ENCODE measurements at places on chromosomes 12 and 14.

DNA sequence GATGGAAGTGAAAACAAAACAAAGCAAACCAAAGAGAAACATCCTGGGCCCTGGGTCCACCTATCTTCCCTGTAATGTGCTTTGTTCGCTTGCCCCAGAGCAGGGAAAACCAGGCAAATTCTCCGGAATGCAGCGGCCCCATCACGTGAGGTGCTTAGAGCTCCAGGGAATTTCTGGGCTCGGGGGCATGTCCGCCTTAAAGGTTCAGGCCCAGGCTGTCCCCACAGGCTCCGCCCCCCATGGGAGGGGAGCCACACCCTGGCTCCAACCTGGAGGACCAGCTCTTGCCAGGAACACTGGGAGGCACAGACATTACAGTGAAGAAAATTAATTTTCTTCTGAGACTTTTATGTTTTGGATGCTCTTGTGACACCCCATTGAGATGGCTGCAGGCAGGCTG, 69.9 kb downstream of the RBM19 start:
- no peak for DNase-seq

DNA sequence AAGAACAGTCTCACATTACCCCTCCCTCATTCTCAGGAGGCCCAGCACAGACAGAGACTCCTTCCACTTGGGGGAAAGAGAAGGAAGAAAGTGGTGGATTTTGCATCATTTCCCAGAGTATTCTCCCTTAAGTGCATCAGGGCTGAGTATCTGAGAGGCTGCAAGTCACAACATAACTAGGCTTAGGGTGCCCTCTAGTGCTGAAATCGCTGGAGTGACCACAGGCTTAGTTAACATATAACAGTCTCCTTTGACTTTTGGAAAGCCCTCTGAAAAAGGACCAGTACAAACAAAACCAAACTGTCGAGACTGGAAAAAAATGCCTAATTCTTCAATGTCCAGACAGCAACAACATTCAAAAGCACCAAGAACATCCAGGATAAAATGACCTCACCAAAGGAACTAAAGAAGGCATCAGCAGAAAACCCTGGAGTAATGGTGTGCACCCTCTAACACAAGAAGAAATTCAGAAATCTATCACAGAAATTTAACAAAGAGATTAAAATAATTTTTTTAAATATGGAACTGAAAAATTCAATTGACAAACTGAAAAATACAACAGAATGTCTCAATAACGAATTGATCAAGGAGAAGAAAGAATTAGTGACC, 412.3 kb downstream of the RPS29 start:
- DNase-seq: no peak

GRCh38 chr12:57765003-57765697, 1.7 kb downstream of the CYP27B1 start:
- DNase-seq: no peak

GRCh38 chr14:91872011-91872501, 4.7 kb upstream of the TC2N start:
- DNase-seq: no peak

- no peak for DNase-seq
Measured at GRCh38 chr12:121794534-121795033, 1.1 kb upstream of the RHOF start.

DNA sequence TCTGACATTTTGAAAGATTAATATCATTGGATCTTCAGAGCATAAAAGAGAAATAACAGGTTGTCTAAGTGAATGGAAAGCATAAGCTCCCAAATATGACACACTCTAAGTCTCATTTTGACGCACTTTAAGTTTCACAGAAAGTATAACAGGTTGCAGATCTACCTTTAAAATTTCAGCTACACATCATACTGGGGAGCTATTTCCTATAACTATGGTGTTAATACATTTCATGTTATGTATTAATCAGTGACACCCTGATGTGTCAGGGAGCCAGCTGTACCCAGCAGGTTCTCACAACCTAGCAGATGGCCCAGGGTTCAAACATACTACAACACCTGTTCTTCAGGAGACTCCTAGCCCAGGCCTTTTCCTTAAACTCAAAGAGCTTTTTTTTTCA, 31.1 kb upstream of the TMX1 start:
- DNase-seq: no peak

DNA sequence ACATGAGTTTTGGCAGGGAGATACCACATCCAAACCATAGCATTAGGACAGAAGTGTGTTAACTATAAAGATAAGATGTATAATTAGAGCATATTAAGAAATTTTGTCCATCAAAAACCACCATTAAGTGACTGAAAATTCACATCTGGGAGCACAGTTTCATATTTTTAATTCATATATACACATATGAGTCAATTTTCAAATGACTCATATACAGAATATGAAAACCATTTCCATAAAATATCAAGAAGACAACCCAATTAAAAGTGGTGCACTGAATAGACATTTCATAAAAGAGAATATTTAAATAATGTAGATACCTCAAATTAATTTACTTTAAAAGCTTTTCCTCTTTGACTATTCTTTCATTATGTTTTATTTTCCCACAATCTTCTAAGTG, 25.3 kb downstream of the MUCL1 start:
- no peak for DNase-seq

DNA sequence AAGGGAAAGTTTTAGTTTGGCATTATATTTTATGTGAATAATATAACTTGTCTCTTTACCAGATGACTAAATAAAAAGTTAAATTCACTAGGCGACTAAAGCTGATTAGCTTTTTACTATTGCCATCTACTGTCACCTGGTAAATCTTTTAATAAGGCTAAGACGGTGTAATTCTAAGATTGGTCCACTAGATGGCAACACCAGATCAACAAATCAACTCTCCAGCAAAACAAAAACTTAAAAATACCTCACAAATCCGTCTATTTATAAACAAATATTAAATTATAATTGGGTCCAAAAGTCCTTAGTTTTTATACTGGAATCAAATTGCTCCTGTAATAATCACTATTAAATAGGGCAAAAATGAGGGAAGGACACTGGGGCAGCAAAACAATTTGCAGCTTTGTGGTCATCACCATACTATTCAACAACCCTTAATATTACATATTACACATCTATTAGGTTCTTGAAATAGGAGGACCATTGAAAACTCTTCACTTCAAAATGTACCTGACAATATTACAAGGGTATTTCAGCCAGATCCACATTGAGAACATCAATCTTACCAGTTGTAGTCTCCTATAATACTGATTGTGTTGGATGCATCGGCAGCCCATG, 47.9 kb downstream of the GALC start:
- DNase-seq: no peak

GRCh38 chr12:45431126-45431525, 215.2 kb downstream of the ANO6 start:
- no peak for DNase-seq

DNA sequence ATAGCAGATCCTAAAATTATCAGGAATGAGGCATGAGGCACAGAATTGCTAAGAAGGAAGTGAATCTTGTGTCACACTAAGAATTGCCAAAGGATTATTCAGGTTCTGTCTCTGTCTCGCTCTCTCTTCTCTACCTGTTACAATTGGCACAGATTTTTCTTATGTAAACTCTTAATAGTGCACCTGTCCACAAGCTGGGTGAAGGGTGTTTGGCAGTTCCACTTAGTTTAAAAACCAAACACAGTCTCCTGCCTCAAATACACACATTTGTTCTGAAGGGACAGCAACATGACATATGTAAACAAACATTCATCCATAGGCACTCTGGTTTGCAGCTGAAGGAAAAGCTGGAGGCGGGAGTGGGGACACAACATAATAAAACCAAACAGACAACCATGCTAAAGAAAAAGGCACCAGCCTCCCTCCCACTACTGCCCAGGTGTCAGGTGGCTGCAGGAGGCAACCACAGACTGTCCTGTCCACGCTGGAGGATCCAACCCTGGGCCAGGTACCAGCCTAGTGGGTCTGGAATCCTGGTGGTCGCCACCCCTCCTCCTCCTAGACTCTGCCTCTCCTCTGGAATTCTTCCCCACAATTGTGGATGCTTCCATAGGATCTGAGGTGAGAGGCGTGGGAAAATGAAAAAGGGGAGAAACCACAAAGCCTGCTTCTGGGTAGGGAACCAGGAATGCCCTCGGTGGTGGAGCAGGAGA, 81.2 kb downstream of the TMEM260 start:
- DNase-seq: no peak

DNA sequence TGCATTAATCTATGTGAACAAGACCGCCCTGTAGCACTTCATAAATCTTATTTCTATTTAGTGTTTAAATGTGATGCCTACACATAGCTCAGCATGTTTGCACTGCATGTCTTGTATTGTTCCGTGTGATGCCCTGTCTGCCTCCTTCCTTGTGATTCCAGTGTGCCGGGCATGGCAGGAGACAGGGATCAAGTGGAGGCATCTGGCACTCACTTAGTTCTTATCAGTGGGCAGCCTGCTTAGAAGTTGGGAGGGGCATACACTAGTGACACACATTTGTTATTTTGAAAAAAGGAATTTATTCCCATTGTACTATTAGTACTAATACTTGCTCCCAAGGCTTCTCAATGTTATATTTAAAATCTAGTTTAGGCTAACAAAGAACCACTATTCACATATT, 176.4 kb downstream of the KCNA5 start:
- DNase-seq: no peak

GRCh38 chr14:65290830-65291229, 121.7 kb upstream of the FUT8 start:
- DNase-seq: no peak

DNA sequence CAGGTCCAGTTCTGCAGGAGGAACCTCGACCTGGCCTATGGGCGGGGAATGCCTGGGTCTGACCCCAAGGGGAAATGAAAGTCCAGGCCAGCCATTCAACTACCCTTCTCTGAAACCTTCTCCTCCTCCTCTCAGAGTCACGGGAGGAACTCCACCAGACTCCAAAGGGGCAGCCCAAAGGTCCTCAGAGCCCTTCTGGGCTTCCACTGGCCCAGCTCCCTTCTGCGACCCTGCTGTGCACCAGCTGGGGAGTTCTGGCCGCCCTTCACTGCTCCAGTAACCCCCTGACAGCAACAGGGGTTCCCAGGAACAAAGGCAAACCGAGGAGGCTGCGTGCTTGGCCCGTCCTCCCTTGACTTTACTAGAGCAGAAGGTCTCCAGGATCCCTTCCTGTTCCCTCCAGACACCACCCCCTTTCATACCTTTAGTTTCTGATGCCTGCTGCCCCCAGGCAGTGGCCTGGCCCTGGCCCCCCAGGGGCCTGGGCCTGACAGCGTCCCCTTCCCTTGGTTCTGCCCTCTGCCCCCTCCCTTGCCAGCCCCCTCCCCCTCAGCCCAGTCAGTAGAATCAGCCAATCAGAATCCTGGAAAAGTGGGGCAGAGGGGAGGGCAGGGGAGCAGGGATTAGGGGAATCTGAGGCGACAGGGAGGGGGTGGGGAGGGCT, 850 bp upstream of the ZNF385A start:
- no peak for DNase-seq

- DNase-seq: no peak
Measured at GRCh38 chr14:93067088-93067487, 48.6 kb downstream of the ITPK1 start.

All from stimulated activated CD8-positive, alpha-beta memory T cell treated with anti-CD3 and anti-CD28 coated beads, Interleukin-15, amount 100 ng/mL, for 24 hours (primary cell).